Breast epithelium (tissue), 4 donors: ENCODE measurements at places on chromosomes 5 and 9. TPM values are rescaled to one million over a fixed set of nuclear protein-coding genes. Genes with fewer than 3 reads are reported as not detected.

The DCANP1 gene
- total RNA-seq = not detected

The NUTM2F gene
- not detected for total RNA-seq

The SPATA31C1 gene
- not detected for total RNA-seq

The CCL21 gene
- 5.9 TPM for total RNA-seq

The GRIA1 gene
- total RNA-seq = not detected

The ANKRD18A gene
- total RNA-seq = not detected

The OCLN gene
- total RNA-seq = 35.7 TPM

The PLAC8L1 gene
- not detected for total RNA-seq

The FYB1 gene
- 17.9 TPM for total RNA-seq

The SPATA31D4 gene
- total RNA-seq = not detected

The KCNMB1 gene
- total RNA-seq = 0.16 TPM

The EEIG1 gene
- 19.7 TPM for total RNA-seq

The INSL6 gene
- total RNA-seq = not detected

The MARCOL gene
- not detected for total RNA-seq

The GFRA3 gene
- total RNA-seq = not detected

The CDH9 gene
- total RNA-seq = not detected

The RIGI gene
- total RNA-seq = 16.7 TPM

The ABCA2 gene
- total RNA-seq = 30.6 TPM

The SLC1A3 gene
- total RNA-seq = 122 TPM

The SLC45A2 gene
- not detected for total RNA-seq

The GPR150 gene
- 1.4 TPM for total RNA-seq

The LHX6 gene
- 4.8 TPM for total RNA-seq

The PCDHB11 gene
- total RNA-seq = 2.3 TPM

The SCGB3A1 gene
- total RNA-seq = 66.5 TPM

The PKD2L2 gene
- not detected for total RNA-seq

The PCDHGA2 gene
- total RNA-seq = 6.2 TPM

The MCIDAS gene
- not detected for total RNA-seq

The IL9 gene
- total RNA-seq = not detected

The CARTPT gene
- total RNA-seq = not detected

The NCS1 gene
- total RNA-seq = 3.9 TPM

The TERT gene
- not detected for total RNA-seq

The GDNF gene
- total RNA-seq = 0.15 TPM

The TMEM38B gene
- total RNA-seq = 8.5 TPM

The NR5A1 gene
- total RNA-seq = not detected

The C9orf50 gene
- total RNA-seq = not detected

The SMIM33 gene
- not detected for total RNA-seq

The SLC6A19 gene
- not detected for total RNA-seq

The PCDHGA9 gene
- total RNA-seq = 13.8 TPM

The MAMDC2 gene
- total RNA-seq = 18.7 TPM

The IFNA13 gene
- total RNA-seq = not detected

The WDR38 gene
- total RNA-seq = not detected

The CDC26 gene
- 39.1 TPM for total RNA-seq

The FBXW2 gene
- 49.8 TPM for total RNA-seq

The PCDHGA8 gene
- total RNA-seq = 7.2 TPM

The CDKN2B gene
- 18.4 TPM for total RNA-seq

The RASEF gene
- total RNA-seq = 39.3 TPM

The PCDHB5 gene
- total RNA-seq = 9.8 TPM

The PCA3 gene
- total RNA-seq = 0.44 TPM

The LHX3 gene
- total RNA-seq = not detected

The DOK3 gene
- total RNA-seq = 1.6 TPM

The PTGR1 gene
- 68.2 TPM for total RNA-seq

The CLIC3 gene
- total RNA-seq = 3.5 TPM

The TOR4A gene
- total RNA-seq = 5.4 TPM
